ENCODE measurements at places on chromosomes 4 and X.

GRCh38 chrX:145826466-145826865 lies 8.8 kb downstream of the SLITRK2 start:
- DNase-seq = no peak

- DNase-seq = no peak
These were observed 98.0 kb downstream of the SLC2A9 start for GRCh38 chr4:9923195-9923812.

GRCh38 chr4:6338175-6338950 lies 68.7 kb downstream of the WFS1 start:
- DNase-seq = no peak

DNA sequence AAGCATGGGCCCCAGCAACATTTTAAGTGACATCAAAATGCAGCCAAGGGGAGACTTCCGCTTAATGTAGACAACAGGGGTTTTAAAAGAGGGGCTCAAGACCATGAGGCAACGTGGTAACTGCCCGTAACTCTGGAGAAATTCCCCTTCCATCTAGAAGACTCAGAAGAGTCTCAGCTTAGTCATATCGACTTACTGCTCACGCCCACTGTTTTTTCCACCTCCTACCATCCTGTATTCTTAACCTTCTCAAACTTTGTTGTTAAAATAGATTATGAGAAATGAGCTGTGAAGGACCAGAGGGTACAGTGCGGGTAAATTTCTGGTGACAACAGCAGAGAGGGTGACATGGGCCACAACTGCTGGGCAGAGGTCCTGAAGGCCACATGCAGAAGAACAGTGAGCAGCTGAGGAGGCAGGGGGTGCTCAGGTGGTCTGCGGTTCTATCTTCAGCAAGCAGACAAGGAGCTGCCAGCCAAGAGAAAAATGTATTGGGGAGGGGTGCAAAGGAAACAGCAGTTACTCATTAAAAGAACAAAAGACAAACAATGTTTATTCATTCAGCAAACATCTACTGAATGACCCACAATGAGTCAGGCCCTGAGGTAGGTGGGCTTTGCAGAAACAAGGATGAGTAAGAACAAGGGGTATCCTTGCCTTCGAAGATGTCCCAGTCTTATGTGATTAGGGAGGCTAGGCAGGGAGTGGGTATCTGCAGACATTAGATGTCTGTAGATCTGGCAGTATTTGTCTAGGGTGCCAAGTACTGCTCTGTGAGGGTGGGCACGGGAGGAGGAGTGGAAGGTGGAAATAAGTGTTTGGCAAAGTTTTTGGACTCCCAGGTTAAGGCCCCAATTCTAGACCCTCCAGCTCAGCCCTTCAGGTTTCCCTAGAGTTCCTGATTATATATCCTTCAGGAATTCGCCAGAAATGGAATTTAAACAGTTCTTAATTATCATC lies 175.3 kb downstream of the TSPAN5 start:
- peak; percentile 76 for DNase-seq

- DNase-seq = peak; percentile 44
These were observed 18.2 kb upstream of the ABLIM2 start for GRCh38 chr4:8176547-8177399.

GRCh38 chr4:152039691-152040090 lies 278.9 kb upstream of the GATB start:
- DNase-seq = no peak

- peak; percentile 55 for DNase-seq
These were observed 288.5 kb upstream of the ZCCHC13 start for GRCh38 chrX:74015379-74016019.

- DNase-seq = no peak
These were observed 1.8 kb downstream of the KDM5C start for GRCh38 chrX:53223068-53223693.

DNA sequence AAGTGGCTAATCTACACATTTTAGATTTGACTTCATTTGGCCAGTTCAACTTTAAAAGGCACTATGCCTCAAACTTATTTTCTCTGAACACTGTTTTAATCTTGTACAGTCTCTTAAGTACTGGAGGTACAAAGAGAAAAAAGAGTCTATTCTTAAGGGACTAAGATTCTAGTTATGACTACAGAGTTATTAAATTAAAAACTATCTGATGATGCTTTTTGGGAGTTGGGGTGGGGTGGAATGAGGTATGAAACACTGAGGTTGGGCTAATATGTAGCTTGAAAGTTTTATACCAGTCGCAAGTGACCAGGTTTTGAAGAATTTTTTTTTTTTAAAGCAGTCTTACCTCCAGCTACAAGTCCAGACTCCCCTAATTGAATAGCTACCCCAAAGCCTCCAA lies 17.7 kb upstream of the GPR34 start:
- no peak for DNase-seq

DNA sequence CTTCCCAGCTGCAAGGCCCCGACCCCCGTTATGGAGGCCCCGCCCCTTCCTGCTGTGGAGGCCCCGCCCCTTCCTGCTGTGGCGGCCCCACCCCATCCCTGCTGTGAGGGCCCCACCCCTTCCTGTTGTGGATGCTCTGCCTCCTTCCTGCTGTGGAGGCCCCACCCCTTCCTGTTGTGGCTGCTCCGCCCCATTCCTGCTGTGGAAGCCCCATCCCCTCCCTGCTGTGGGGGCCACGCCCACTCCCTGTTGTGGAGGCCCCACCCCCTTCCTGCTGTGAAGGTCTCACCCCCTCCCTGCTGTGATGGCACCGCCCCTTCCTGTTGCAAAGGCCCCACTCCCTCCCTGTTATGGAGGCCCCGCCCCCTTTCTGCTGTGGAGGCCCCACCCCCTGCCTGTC lies 104.9 kb upstream of the PSAPL1 start:
- DNase-seq = peak; percentile 25

GRCh38 chr4:46986922-46987638 lies 6.3 kb downstream of the GABRA4 start:
- no peak for DNase-seq

- DNase-seq = no peak
These were observed 151.9 kb upstream of the PLAC1 start for GRCh38 chrX:134810211-134810610.

DNA sequence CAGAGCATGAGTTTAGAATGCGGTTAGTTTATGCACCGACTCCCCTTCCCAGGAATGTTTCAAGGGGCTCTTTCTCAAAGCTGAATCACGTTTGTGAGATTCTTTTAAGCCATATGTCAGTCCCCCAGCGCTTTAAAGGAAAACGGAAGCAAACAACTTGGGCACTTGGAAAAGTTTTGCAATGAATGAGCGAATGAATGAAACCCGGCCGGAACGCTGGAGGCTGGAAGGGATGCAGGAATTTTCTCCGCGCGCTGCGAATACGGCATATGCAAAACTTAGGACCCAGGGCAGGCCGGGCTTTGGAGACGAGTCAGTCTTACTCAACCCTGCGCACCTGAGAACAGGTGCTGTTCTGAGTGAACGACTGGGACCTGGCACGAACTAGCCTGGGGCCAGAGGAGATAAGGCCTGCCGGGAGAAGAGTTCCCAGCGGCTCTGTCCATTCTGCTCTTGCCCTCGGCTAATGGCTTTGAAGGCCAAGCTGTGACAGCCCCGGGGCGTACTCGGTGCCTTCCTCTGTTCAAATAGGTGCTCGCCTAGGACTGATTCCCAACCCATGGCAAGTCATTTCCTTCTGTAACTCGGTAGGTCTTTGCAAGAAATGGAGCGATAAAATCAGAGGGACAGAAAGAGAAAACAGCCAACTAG lies 743 bp upstream of the NRK start:
- DNase-seq = peak; percentile 70

- DNase-seq = peak; percentile 11
These were observed 62.2 kb downstream of the PRKX start for GRCh38 chrX:3651277-3651676.

- peak; percentile 70 for DNase-seq
These were observed 231.7 kb upstream of the TAPT1 start for GRCh38 chr4:16457944-16458343.

GRCh38 chr4:117467404-117467803 lies 382.0 kb upstream of the TRAM1L1 start:
- no peak for DNase-seq

DNA sequence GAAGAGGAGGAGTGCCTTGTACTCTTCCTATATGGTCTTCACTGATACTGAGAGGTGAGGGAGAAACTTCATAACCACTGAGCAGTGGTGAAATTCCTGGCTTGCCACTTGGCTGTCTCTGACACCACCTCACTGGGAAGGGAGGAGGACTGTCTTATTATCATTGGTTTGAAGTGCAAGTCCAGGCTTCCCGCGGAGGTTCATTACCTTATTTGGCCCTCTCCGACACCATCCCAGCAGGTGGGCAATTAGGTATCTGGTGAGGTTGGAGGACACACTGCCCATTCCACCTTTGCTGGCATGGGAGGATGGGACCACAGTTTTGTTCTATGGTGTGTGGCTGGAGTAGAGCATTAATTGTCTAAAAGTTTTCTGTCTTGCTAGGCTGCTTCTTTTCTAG lies 206.1 kb downstream of the LHFPL1 start:
- no peak for DNase-seq

DNA sequence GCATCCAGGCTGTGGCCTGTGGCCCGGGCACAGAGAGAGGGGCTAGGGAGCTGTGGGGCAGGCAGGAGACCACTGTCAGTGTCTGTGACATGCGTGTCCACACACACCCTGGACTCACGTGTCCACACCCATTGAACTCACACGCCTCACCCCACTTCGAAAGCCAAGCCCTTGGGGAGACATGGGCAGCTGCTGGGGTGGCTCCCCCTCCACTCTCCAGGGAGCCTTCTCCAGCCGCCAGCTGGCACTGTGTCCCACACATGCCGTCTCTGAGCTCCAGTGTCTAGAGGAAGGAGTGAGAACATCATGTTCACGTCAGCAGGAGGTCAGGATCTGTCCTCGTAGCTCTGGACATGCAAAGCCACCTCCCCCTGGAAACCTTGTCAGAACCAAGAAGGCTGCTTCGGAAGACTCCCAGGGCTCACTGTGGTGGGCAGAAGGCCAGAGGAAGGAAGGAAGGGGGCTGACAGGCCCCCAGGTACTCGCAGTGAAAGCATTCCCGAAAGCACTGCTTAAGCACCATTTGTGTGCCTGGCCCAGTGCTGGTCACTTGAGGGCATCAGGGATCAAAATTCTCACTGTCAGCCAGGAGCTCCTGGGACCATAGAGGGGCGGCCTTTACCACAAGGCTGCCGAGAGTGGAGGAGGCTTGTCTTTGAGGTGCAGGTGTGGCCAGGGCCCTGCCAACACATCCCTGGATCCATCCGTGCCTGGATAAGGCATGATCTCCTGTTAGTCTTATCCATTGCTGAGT lies 61.4 kb downstream of the HTRA3 start:
- DNase-seq = no peak

- DNase-seq = no peak
These were observed 129.2 kb upstream of the WDR1 start for GRCh38 chr4:10245751-10246150.

GRCh38 chr4:36461344-36461743 lies 179.9 kb downstream of the DTHD1 start:
- DNase-seq = no peak

GRCh38 chr4:119834906-119835612 lies 206.5 kb upstream of the PDE5A start:
- peak; percentile 37 for DNase-seq

DNA sequence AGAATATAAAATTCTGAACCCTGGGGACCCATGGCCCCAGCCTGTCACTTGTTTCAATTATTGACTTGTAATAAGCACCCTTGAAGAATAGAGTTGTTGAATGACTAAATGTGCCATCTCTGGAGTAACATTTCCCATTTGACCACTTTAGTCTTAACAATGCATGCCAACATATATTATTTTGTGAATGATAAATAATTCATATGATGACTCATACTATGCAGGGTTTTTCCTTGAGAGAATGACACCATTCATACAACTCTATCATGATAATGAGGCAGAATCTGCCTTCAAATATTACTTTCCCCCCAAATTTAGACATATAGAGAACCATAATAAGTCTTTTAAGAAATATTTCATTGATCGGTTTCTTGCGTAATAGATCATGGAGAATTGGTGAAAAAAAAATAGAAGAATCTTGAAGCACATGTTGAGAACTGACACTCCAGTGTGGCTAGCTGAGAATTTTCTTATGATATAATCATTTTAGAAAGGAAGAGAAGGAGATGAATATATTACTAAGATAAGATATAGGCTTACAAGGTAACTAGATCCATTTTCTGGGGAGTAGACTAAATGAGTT lies 404.5 kb downstream of the GRXCR1 start:
- DNase-seq = peak; percentile 1

GRCh38 chr4:8861576-8862295 lies 9.9 kb downstream of the HMX1 start:
- DNase-seq = no peak

DNA sequence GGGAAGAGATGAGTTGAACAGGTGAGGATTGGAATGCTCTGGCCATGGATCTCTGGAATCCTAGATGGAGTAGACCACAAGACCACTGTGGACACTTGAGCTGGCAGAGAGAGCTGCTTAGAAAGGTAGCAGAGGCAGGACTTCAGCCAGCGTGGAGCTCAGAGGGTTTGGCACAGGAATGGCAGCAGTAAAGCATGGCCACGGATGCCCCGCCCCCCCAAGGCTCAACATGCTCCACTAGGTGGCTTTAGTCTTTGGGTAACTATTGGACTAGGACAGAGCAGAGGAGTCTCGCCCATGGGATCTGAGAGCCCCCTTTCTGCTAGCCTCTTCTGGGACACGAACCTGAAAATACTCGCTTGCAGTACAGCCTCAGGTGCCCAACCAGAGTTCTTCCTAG lies 150.1 kb upstream of the NEIL3 start:
- DNase-seq = no peak

DNA sequence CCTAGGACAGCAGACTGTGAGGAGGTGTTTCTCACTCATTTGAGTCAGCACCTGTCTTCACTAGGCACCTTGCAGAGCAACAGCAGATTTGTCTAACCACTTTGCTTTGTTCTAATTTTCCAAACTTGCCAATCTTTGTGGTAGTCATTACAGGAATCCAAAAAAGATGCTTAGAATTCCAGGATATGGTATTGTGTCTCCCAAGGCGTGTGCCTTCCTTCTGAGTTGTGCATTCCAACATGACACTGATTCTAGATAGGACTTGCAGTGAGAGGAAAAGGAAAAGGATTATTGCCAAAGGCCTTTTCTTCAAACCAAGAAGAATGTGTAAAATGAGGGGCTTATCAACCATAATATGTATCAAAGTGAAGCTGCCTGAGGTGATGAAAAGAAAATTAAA lies 126.2 kb downstream of the MAPK10 start:
- DNase-seq = peak; percentile 78

DNA sequence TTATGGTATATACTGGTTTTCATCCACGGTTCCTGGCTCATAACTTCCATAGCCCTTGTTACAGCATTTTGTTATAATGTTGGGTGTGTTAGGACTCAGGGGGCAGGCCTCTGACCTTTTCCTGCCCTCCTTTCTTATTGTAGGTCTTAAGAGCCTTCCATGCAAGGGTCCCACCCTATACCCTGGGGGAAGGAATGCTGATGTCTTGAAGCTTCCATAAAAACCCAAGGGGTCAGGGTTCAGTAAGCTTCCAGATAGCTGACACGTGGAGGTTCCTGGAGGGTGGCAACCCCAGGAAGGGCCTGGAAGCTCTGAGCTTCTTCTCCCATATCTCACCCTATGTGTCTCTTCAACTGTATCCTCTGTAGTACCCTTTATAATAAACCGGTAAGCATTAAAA lies 29.6 kb downstream of the ATP11C start:
- DNase-seq = no peak

All from fibroblast of skin of back (primary cell).